ENCODE measurements at places on chromosomes 11 and 22.

DNA sequence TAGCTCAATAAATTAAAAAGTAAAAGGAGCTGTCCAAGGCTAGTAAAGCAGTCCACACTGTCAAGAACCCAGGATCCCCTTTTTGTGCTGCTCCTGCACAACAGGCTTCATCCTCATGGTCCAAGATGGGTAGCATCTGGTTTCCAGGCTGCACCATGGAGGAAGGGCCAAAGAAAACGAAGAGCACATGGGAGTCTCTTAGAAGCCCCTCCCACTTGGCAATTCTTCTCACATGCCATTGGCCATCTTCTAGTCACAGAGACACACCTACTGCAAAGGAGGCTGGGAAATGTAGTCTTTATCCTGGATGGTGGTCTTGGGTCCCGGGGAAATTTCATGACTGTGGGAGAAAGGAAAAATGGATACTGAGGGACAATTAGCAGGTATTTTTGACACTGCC is 37.8 kb downstream of the PRR5L start:
- peak; percentile 64 for DNase-seq

GRCh38 chr11:43920598-43921419 is 21.6 kb upstream of the C11orf96 start:
- peak; percentile 93 for DNase-seq

DNA sequence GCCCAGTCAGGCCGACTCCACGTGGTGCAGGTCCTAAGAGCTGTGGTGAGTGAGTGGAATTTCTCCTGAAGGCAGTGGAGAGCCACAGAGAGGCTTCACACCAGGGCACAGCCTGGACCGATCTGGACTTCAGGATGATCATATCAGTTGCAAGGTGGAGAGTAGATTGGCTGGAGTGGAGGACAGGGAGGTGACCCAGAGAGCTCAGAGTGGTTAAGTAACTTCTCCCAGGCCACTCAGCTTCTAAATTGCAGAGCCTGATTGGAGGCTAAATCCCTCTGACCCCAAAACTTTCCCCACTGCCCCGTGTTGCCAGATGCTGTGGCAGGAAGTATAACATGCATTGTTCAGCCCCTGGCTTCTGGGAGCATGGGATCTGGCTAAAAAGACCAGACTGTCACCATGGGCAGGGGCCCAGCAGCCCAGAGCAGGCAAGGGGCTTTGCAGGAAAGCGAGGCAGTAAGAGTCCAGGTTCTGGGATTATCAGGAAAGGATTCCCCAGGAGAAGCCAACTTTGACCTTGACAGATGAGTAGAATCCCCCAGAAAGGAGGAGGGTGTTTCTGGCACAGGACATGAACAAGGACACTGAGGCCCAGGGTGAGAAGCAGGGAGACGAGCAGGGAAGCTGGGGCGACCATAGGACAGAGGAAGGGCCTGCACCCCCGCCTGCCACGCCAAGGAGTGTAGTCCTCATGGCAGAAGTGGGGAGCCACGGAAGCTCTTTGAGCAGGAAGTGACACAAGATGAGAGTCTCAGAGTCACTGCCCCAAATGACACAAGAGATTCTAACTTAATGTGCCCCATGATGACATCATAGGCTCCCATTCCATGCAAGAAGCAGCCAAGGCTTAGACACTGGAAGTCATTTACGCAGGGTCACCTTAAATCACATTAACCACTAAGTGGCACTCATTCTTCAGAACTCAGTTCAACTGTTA is 4.8 kb downstream of the SLC35C1 start:
- no peak for DNase-seq

DNA sequence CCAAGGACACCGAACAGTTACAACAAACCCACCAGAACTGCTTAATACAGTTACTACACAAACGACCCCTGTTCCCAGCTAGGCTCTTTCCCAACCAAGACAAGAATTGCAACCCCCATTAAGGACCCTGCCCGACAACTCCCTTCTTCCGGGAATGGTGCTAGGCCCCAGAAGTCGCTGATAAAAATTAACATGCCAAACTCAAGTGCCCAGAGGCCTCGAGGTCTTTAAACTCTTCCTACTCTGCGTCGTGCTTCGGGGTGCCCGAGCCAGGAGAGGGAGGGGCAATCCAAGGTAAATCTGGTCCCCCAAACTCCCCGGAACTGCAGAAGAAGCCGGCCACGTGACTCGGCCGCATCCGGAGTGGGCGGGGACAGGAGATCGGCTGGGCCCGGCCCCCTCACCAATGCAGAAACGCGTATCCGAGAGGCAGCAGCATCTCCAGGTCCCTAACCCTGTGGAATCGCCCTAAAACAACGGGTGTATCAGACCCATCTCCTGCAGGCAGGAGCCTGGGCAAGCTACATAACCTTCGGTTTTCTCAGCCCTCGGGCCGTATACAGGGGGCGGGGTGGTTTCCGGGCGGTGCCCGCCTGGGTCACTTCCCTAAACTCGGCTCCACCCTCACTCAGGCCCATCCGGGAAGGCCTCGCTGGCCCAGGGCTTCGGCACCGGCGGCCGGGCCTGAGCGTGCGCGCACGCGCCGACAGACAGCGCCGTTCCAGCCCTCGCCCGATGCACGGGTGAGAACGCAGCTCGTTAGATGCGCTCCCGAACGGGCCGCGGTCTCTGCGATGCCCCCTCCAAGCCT is 1.1 kb downstream of the CFL1 start:
- DNase-seq: peak; percentile 83

DNA sequence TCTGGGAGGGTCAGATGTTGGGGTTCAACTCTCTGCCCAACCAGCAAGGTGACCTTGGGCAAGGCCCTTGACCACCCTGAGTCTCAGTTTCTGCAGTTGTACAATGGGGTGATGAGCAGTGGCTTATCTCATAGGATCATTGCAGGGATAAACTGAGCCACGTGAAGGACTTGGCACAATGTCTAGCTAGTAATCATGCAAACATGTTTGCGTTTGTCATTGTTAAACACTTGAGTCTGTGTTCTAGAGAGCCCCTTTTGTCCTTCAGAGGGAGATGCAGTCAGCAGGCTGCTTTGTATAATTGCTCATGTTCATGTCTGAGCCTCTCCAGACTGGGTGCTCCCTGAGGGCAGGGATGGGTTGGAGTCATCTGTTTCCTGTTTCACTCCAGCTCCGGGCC is 15.8 kb downstream of the CD82 start:
- DNase-seq: no peak

GRCh38 chr11:103546236-103546635 is 437.0 kb downstream of the DYNC2H1 start:
- peak; percentile 35 for DNase-seq

DNA sequence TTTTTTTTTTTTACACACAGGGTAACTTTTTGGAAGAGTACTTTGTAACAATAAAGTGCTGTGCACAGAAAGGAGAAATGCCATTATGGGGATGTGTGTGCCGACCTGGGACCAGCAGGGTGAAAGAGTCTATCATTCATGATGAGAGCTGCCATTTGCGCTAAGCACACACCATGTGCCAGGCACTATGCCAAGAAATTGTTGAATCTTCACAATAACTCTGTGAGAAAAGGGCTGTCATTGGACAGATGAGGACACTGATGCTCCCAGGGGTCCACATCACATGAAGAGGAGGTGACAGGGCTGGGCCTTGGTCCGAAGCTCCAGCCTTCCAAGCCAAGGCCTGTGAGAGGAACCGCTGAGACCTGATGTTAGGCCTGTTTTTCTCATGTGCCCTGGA is 5.6 kb downstream of the DUSP18 start:
- DNase-seq: no peak

GRCh38 chr22:43385770-43386641 is 25.8 kb upstream of the MPPED1 start:
- DNase-seq: peak; percentile 95

DNA sequence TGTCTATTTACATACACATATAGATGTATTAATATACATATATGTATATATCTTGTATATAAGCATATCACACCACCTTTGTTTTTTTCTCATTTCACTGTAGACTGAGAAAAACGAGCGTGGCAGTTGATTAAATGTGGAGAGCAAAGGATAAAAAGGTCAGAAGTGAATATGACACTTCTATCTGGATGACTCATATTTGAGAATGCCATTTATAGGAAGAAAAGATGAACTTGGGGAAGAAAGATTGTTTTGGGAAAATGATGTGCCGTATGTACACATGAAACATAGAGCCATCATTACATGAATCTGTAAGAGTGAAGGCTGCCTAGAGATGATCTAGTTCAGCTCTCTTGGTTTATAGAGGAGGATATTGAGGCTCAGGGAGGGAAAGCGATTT is 28.7 kb downstream of the AMOTL1 start:
- DNase-seq: no peak

- no peak for DNase-seq
Measured at GRCh38 chr22:38614332-38615063, 41.7 kb downstream of the FAM227A start.

- DNase-seq: no peak
Measured at GRCh38 chr11:134802598-134802997, 390.6 kb upstream of the B3GAT1 start.

DNA sequence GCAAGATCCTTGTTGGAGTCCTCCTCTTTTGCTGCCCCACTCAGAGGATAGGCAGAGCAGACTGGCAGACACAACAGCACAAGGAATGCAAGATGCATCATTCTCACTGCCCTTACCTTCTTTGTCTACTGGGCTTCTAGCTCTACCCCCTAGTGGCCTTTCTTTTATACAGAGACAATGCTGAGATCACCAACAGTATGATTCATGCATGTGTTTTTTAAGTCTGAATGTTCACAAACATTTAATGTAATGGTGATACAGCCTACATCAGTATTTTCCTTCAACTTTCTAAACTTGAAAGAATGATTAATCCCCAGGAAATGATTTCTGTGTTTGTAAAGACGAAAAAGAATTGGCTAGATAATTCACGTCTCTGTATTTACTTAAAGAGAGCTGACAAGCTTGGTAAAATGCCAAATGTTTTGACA is at the start of gene MMP10:
Gene MMP10, minus strand, starts transcription at position 138 of the 428 bp plus-strand sequence. Its CDS starts 37 bp downstream, at position 101.
- DNase-seq: peak; percentile 70

- DNase-seq: peak; percentile 13
Measured at GRCh38 chr11:83681031-83681781, 395.0 kb upstream of the CCDC90B start.

- peak; percentile 20 for DNase-seq
Measured at GRCh38 chr11:84398017-84398626, 1112.0 kb upstream of the CCDC90B start.

DNA sequence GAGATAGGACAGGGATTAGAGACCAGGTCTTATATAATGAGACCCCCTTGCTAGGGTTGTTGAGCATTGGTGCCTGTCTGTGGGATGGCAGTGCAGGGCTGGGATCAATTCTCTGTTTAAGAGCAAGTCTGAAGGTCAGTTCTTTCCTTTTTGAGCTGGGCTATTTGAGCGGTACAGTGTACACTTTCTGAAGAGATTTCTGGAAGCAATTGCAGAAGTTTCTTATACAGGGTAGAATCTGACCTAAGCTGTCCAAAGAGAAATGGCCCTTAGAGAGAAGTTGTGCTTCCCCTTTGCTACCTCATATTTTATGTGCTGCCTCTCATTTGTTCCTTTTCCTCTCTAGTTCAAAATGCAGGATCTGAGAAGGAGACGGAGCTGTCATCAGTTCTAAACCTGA is 35.8 kb downstream of the CSTPP1 start:
- DNase-seq: no peak

GRCh38 chr11:21552911-21553310 is 640.0 kb upstream of the ANO5 start:
- DNase-seq: no peak

DNA sequence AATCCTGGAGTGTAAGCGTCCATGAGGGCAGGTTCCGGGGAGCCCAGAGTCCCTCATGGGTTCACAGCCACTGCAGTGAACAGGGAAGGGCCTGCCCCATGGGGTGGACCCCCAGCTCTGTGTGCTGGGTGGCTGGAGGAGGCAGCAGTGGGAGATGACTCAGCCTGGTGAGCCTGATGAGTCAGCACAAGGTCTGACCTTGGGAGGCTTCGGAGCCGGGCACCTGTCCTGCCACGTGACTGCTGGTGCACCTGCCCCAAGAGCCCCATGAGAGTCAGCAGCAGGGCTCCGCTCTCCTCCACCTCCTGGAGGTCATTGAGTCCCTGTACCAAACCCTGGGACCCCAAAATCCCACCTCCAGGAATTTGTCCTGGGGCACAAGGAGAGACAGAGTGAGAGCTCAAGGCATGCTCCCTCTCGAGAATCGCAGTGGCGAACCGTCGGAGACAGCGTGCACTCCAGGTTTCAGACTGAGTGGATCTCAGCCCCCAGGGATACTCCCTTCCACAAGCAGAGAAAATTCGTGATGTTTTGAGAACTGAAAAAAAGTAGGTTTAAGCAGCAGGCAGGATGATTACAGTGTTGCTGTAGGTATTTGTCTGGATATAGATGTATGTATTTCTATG is 1221.7 kb downstream of the BRD1 start:
- DNase-seq: peak; percentile 42

GRCh38 chr11:2687782-2688191 is 12.0 kb downstream of the KCNQ1OT1 start:
- DNase-seq: no peak

GRCh38 chr22:41201141-41201540 is 4.0 kb upstream of the L3MBTL2 start:
- DNase-seq: no peak

DNA sequence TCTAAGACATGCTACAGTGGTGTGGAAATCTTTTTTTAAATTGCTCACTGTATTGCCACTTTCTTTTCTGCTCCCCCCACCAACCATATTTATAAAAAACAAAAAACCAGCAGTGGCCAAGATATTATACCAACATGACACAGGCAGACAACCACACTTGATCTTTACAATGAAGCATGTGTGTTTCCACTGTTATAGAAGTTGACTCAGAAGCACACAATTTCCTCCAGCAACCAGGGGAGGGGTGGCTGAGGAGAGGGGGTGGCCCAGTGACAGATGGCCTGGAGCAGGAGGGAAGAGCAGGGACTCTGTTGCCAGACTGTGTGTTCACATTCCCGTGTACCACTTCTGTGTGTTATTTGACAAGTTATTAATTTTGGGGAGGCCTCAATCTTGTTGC is 14.8 kb downstream of the CD59 start:
- DNase-seq: peak; percentile 60

DNA sequence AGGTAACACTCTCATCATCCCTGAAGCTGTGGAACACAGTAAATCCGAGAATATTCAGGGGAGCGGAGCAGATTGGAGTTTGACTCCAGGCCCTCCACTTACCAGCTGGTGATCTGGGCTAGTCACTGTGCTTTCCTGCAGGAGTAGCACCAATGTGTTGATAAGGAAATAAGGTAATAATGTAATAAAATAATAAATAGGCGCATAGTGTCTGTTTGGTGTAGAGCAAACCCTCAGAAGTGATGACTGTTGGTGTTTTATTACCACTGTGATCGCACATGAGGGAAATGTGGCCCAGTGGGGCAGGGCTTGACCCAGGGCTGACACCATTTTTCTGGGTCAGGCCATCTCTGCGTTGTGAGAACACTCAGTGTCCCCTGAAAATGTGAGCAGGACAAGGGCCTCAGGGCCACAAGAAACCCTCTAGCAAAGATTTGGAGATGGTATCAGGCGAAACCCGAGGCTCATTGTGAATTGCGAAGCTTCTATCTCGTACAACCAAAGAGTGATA is 563.9 kb upstream of the B3GAT1 start:
- DNase-seq: no peak

GRCh38 chr11:106399076-106399511 is 321.6 kb downstream of the AASDHPPT start:
- peak; percentile 91 for DNase-seq
